ENCODE measurements at places on chromosomes 2 and 18.

GRCh38 chr2:157355618-157356017 is 30.0 kb upstream of the ERMN start:
- no peak for DNase-seq

GRCh38 chr2:15684161-15685039 is 92.7 kb downstream of the DDX1 start:
- no peak for DNase-seq

GRCh38 chr2:14424478-14425390 is 207.8 kb upstream of the LRATD1 start:
- no peak for DNase-seq

- DNase-seq = no peak
These were observed 52.6 kb downstream of the RHBDD1 start for GRCh38 chr2:226888378-226888965.

DNA sequence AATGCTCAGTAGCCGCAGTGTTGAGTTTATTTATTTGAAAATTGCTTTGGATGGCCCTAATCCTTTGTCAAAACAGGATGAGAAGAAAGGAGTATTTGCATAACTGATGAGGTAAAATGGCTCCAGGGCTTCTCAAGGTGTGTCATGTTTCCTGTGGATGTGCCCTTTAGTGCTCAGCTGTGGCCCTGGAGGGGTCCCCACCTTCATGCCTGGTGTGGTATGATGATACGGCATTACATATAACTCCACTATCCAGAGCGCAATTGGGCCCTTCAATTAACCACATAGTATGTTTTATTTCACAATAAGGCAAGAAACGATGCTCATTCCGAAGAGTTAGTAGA is 39.8 kb upstream of the TMEM178A start:
- DNase-seq = no peak

DNA sequence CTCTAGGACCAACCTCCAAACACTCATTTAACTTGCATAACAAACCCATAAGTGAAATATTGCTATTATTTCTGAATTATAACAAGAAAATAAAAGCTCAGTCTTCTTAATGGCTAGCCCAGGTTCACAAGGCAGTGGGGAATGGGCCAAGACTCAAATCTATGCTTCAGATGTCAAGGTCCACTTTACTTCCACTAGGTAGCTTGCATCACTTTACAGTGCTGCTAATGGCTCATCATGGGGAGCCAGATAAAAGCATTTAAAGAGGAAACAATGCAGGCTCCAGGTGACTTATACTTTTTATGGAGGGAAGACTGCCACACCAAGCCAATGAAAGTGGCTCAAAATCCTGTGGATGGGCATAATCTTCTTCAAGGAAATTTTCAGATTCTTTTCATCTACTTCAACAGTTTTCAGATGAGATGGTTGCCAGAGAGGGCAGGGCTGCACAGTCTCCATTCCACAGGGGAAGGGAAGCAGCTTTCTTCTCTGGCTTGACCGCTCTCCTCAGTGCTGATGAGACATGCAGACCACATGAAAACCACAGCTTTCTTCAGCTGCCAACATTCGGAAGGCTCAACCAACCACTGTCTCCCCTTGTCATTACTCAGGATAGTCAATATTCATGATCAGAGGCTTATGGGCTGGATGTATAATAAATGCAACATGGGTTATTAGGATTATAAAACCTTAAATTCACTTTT is 361.9 kb upstream of the MEX3C start:
- no peak for DNase-seq

DNA sequence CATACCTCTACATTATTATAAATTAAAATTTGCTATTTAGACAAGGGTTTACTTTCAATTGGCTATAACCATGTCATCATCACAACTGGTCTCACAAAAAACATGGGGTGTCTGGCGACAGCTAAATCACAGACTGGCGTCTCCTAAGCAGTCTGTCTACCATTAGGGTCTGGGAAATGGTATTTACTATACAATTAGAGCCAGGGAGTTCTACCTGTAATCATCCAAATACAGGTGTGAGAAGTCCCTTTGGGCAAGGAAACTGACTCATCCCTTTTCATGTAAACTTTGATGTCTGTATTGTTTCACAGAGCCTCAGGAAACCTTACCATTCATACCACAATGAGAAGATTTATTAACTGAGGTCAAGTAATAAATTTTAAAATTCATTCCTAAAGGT is 126.7 kb downstream of the OLA1 start:
- DNase-seq = no peak

- DNase-seq = no peak
These were observed 34.0 kb downstream of the LRRTM4 start for GRCh38 chr2:77488141-77488540.

Measured in NCI-H2171 (cell line).